Psoas muscle (tissue), 8 donors: ENCODE measurements at places on chromosomes 4 and X.

DNA sequence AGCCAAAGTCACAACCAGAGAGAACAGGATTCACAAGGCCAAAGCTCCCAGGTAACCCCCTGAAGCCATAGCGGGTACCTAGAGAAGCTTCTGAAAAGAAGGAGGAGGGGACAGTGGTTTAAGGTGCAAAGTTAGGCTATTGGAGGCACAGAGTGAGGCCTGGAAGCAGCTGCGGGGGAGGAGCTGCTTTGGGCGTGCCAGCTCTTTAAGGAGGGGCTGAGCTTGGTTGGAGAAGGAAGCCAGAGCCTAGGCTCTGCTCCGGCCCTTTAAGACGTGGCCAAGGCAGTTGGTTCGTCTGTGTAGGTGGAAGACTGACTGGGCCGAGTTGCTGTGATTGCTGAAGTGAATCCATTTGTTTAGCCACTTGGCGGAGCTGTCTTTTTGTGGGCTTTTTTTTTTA lies 1.5 kb downstream of the KLF8 start:
- DNase-seq = peak; percentile 70

- no peak for DNase-seq
Observed at GRCh38 chr4:69910016-69910782, 20.7 kb upstream of the CSN1S1 start.

DNA sequence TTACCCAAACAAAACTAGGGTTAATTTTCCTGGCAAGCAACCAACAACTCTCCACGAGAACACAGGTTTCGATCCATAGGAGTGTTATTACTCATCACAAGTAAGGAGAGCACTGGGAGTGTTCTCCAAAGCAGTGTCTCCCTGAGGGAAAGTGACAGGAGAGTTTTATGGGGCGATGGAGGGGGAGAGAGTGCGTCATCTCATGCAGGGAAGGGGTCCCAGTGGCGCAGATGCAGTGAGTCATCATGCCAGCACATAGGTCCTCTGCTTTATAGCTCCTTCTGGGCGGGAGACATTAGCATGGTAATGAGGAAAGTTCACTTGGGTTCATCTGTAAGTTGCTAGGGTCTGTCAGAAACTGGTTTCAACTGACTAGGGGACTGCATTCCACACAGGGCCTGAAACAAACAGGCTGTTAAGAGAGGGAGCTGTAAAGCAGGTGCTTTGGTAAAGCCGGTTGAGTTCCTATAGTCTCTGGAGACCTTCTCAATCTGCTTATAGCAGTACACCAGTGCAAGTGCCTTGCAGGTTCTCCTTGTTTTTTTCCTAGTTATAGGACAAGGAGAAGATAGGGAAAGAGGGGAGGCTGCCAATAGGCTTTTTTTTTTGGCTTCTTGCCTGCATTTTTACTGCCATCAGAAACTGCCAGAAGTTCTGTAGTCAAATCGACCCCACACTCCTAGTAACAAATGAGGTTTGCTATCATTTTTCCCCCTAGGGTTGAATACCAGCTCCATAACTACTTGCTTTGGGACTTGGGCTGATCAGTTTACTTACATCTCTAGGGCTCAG lies 12.8 kb upstream of the BOD1L1 start:
- DNase-seq = no peak

DNA sequence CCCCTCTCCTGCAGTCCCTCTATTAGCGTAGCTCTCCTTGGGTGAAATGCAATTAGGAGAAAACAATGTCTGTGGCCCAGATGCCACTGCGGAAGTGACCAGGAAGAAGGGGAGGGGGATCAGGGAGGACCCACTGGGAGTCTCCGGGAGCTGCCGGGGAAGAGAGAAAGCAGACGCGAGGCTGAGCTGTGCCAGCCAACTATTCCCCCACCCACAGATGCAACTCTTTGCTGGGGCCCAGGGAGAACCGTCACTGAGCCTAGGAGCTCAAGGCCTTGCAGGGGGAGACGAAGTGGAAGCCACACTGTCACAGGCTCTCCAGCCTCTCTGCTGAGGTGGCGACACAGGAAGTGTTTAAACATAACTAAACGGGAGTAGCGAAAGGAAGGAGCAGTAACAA lies 149.2 kb downstream of the BCOR start:
- DNase-seq = no peak

- DNase-seq = no peak
Observed at GRCh38 chr4:97074531-97074930, 1068.7 kb downstream of the STPG2 start.

GRCh38 chr4:162700815-162701361 lies 465.8 kb downstream of the NAF1 start:
- no peak for DNase-seq

GRCh38 chrX:66016905-66017658 lies 22.8 kb downstream of the VSIG4 start:
- DNase-seq = no peak

DNA sequence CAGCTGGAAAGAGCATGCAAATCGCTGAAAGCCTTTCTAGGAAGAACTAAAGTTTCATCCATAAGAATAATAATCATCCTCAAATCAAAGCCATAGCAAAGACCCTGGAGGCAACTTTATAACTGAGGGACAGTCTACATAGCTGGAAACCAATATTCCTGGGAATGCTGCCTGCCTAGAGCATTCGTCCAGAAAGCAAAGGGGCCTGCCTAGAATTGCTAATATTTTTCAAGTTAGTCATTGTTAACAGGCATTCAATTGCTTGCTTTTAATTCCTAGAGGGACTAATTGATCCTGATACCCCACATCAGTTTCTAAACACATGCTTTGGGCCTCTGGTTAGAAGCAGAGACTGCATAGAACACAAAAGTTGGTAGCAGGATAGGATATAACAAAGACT lies 4.2 kb upstream of the PPARGC1A start:
- DNase-seq = no peak

- no peak for DNase-seq
Observed at GRCh38 chr4:40333921-40334352, 1.2 kb upstream of the CHRNA9 start.

DNA sequence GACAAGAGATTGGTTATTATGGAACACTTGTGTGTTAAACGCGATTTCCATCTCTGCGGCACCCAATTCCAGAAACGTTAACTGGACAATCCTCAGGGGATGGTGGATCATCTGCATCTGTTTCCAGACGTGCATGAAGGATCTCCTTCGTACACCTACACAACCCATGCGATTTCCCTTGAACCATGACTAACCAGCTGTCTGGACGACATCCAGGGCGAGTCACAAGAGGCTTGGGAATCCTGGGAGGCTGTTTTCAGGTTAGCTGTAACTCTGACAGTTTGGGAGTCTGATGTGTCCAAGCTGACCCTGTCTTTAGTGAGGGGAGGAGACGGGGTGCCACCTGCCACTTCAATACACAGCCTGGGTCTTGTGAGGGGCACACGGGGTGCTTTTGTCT lies 84.5 kb downstream of the GATB start:
- DNase-seq = no peak

DNA sequence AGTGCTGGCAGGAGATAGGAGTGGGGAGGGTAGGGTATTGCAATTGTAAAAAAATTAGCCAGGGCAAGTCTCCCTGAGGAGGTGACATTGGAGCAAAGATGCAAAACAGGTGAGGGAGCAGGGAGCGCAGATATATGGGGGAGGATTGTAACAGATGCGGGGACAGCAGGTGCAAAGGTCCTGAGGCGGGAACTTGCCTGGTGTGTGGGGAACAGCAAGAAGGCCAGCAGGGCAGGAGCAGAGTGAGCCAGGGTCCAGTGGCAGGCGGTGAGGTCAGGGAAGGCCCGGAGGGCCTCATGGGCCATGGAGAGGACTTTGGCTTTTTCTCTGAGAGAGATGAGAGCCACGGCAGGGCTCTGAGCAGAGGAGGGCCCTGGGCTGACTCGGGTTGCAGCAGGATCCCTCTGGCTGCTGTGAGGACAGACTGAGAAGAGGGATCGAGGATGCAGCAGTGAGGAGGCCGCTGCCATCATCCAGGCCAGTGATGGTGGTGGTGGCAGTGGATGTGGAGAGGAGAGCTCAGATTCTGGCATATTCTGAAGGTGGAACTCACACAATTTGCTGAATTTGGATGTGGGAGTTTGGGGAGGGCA lies 6.2 kb downstream of the PORCN start:
- no peak for DNase-seq

DNA sequence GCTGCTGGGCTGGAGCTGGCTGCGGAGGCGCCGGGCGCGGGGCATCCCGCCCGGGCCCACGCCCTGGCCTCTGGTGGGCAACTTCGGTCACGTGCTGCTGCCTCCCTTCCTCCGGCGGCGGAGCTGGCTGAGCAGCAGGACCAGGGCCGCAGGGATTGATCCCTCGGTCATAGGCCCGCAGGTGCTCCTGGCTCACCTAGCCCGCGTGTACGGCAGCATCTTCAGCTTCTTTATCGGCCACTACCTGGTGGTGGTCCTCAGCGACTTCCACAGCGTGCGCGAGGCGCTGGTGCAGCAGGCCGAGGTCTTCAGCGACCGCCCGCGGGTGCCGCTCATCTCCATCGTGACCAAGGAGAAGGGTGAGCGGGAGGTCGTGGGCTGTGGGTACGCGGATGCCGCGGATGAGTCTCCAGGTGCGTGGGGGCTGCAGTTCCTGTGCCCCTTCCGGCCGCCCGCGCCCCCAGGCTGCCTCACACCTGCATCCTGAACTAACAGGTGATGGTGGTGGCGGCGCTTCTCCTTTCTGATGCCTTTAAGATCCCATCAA lies 499 bp downstream of the CYP2U1 start:
- DNase-seq = no peak

DNA sequence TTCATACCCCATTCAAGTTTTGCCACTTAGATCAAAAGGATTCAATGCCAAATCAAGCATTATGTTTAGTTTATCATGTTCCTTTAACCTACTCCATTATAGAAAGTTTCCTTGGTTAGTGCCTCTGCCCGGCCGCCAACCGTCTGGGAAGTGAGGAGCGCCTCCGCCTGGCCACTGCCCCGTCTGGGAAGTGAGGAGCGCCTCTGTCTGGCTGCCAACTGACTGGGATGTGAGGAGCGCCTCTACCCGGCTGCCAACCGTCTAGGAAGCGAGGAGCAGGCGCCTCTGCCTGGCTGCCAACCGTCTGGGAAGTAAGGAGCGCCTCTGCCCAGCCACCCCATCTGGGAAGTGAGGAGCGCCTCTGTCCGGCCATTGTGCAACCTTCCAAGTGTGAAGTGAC lies 36.3 kb upstream of the PDGFRA start:
- DNase-seq = no peak

GRCh38 chr4:1996866-1997611 lies 11.7 kb downstream of the NELFA start:
- DNase-seq = no peak

DNA sequence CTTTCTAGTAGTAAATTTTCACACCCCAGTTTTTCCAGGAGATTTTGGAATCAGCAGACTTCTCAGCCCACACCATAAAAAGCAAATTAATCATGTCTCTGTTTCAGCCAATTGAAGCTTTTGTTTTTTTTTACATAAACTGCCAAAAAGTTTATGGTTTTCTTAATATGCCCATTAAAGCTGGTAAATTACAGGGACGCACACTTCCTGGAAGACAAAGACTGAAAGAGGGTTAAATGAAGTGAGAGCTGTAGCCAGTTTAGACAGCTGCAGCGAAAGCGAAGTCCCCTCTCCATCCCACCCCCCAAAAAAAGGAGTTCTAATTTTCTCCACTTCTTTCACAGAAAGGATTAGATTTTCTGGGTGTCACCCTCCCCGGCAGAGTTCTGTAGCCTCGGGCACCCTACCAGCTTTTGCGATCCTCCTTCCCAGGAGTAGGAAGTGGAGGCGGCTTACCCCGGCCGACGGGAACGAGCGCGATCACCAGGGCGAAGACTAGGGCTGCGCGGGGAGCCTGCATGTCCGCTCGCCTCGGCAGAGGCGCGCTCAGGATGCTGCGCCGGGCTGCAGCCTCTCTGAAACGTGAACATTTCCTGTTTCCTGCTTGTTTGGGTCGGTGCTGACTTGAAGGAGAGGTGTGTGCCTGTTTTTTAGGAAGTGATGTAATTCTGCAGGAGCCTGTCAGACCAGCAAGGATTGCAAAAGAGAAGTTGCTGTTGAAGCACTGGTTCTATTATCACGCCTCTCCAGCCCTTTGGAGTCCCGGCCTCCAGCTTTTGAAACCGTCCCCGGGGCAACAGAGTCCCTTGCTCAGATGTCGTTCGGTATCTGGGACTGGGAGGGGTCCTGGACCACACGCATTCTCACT lies at the start of gene TMEM154:
TMEM154 (minus strand) TSS at position 584 of the 868 bp plus-strand sequence; CDS start at position 520, 64 bp downstream.
- DNase-seq = peak; percentile 70

GRCh38 chr4:100372432-100372831 lies 145.4 kb downstream of the EMCN start:
- DNase-seq = no peak

GRCh38 chrX:127884921-127885320 lies 167.3 kb downstream of the ACTRT1 start:
- DNase-seq = no peak

DNA sequence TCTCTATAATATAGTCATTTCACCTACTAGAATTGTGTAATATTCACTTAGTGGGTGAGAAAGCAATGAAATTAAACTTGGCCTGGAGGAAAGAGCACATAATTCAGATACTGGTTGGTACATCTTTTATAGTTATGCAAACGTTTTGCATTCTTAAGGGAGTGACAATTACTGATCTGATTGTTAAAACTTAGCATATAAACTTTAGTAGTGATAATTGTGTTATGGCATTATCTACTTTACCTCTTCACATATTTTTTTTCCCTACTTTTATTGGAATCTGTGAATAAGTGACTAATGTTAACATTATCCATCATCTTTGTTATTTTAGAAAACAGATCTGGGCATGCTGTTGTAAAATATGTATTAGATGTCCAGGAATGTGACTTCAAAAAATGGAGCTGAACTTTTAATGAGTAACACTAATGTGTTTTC lies 217.4 kb upstream of the GIMD1 start:
- DNase-seq = no peak

DNA sequence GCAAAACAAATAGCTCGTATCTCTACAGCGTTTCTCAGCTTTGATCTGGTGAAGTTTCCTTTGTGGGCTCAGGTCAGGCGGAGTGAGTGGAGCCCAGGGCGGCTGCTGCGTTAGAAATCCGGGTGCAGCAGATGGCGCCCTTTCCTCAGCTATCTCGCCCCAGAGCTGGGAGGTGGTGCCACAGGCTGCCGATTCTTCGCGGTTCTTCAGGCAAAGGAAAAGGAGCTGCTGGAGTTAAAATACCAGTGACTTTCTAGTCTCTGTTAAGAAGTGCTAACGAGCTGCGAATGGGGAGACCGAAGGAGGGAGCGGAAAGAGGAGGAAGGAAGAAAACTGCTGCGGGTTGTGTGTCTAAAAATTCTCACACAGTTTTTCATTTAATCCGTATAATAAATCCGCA lies 114.6 kb downstream of the CPE start:
- DNase-seq = peak; percentile 65

GRCh38 chr4:112361181-112361791 lies 64.1 kb downstream of the ALPK1 start:
- DNase-seq = no peak
